Colonic mucosa (tissue), 4 donors: ENCODE measurements at places on chromosomes 12 and 14. TPM values are rescaled to one million over a fixed set of nuclear protein-coding genes. Genes with fewer than 3 reads are reported as not detected.

The HNRNPC gene
- total RNA-seq = 363 TPM

The GALC gene
- 14.9 TPM for total RNA-seq

The MYRFL gene
- 0.37 TPM for total RNA-seq

The GRIP1 gene
- 6.2 TPM for total RNA-seq

The NTF3 gene
- 0.49 TPM for total RNA-seq

DNA sequence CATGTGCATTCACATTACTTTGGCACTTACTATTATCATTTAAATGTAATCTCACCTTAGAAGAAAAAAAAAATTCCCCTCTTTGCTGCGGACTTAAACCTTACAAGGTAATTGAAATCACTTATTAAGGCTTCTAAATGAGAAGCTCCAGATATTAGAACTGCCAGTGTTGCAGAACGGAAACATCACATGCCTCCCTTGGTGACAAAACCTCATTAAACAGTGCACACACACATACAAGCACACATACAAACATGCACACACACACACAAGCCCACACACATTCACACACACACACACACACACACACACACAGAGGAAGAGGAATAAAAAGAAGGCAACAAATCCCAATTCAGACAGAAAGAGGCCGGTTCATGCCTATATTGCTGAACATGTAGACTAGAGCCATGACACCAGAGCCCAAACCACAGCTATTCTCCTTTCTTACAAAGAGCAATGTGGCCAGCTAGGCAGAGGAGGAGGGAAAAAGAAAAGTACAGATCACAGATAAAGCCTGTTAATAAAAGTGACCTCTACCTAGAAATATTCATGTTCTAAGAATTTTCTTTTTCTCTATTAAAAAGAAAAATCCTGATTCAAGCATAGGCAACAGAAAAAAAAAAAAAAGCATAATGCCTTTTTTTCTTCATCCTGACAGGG lies 405.2 kb upstream of the FLRT2 start:
- no peak overlapping the region for H3K27ac ChIP-seq
- no peak overlapping the region for H3K4me3 ChIP-seq
- H3K4me1 ChIP-seq = no peaks in the 10 kb centered on the region
- H3K27me3 ChIP-seq = no peaks in the 10 kb centered on the region
- no peaks in the 10 kb centered on the region for H3K36me3 ChIP-seq
- no peak for DNase-seq

GRCh38 chr12:131634037-131634436 lies 76.9 kb upstream of the SFSWAP start:
- DNase-seq = no peak
- no peaks in the 10 kb centered on the region for H3K27me3 ChIP-seq
- no peaks in the 10 kb centered on the region for H3K4me1 ChIP-seq
- H3K27ac ChIP-seq = no peak overlapping the region
- no peak overlapping the region for H3K4me3 ChIP-seq
